Right lung (tissue), 10 donors: ENCODE measurements at places on chromosomes 13 and 19. TPM values are rescaled to one million over a fixed set of nuclear protein-coding genes. Genes with fewer than 3 reads are reported as not detected.

ATP8A2 gene
- 9.1 TPM for polyA plus RNA-seq

MEF2B gene
- 2.2 TPM for polyA plus RNA-seq

LGALS4 gene
- 1.7 TPM for polyA plus RNA-seq

CEACAM5 gene
- polyA plus RNA-seq, result 0.14 TPM

TUBGCP3 gene
- 31.7 TPM for polyA plus RNA-seq

PSPN gene
- 3.2 TPM for polyA plus RNA-seq

ZNF850 gene
- polyA plus RNA-seq, result 4.7 TPM

CHERP gene
- 39.9 TPM for polyA plus RNA-seq

DMKN gene
- polyA plus RNA-seq, result 91.2 TPM

C5AR1 gene
- 4.1 TPM for polyA plus RNA-seq

LILRB4 gene
- 1.7 TPM for polyA plus RNA-seq

SELENOV gene
- 0.46 TPM for polyA plus RNA-seq

GPR183 gene
- polyA plus RNA-seq, result 9.9 TPM

CEACAM20 gene
- polyA plus RNA-seq, result not detected

GRCh38 chr19:31377736-31378135 lies 28.5 kb upstream of the TSHZ3 start:
- DNase-seq, result no peak

GRCh38 chr13:91151921-91152320 lies 195.6 kb upstream of the MIR17HG start:
- no peak for DNase-seq

GRCh38 chr13:91540158-91540736 lies 141.8 kb downstream of the GPC5 start:
- peak; percentile 24 for DNase-seq

- no peak for DNase-seq
Measured at GRCh38 chr19:48606463-48607358, at the start of gene SPACA4. SPACA4 (plus strand) TSS chr19:48606742; CDS start chr19:48606979, 237 bp downstream.

- DNase-seq, result peak; percentile 85
Measured at GRCh38 chr19:6516018-6516658, 14.0 kb upstream of the TUBB4A start.

- no peak for DNase-seq
Measured at GRCh38 chr13:100461309-100462030, 127.1 kb downstream of the GGACT start.

DNA sequence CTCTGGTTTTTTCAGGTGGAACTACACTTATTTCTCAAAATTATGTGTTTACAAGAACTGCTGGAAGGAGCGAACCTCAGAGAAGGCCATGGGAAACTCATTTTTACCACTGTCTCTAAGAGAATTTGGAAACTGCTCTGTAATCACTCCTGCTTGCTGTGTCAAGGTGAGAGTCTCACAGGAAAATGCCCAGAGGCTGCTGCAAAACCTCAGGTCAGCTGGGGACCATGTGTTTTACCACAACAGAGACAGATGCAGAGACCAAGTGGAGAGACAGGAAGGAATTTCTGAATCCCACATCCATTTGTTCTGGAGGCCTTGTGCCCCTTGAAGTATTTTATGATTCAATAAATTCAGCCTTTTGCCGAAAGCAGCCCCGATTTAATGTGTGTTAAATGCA lies 743.8 kb upstream of the SLC10A2 start:
- DNase-seq, result no peak

- no peak for DNase-seq
Measured at GRCh38 chr13:86856991-86857390, 814.2 kb upstream of the SLITRK5 start.

- no peak for DNase-seq
Measured at GRCh38 chr19:3113100-3114017, 19.2 kb downstream of the GNA11 start.

GRCh38 chr19:13847407-13848339 lies 29.3 kb upstream of the NANOS3 start:
- peak; percentile 97 for DNase-seq

DNA sequence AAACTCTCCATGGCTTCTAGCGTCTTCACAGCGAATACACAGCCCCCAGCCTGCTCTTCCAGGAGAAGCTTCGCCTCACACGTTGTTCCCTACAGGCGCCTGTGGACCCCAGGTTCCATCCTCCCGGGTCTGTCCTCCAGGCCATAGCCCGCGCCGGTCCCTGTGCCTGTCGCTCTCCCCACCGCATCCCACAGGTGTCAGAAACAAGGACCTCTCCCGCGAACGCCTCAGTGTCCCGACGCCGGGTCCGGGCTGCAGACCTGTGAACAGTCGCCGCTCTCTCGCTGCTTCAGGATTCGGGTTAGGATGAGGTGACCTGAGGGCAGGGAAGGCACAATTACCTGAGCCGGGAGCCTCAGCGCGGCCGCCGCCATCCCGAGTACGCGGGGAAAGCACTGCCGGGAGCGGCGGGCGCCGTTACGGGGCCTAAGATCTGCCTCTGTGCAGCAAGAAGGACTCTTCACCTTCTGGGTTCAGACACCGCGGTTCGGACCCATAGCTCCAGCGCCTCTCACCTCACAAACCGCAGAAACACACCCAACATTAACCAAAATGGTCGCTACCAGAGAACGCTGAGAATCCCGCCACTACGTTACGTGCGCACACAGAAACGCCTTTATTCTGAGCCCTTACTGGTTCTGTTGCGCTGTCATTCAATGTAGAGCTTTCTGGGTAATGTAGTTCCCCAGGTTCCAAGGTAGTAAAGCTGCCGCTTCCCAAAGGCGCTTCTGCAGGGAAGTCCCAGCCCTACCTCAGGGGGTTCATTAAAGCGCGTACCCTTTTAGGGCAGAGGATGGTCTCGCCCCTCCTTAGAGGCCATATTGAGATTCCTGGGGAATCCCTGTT lies at the start of gene ZNF418:
TSS of gene ZNF418 (minus strand) at position 583 of the 846 bp plus-strand sequence. CDS start 1,580 bp downstream, outside the sequence.
- DNase-seq, result peak; percentile 73

DNA sequence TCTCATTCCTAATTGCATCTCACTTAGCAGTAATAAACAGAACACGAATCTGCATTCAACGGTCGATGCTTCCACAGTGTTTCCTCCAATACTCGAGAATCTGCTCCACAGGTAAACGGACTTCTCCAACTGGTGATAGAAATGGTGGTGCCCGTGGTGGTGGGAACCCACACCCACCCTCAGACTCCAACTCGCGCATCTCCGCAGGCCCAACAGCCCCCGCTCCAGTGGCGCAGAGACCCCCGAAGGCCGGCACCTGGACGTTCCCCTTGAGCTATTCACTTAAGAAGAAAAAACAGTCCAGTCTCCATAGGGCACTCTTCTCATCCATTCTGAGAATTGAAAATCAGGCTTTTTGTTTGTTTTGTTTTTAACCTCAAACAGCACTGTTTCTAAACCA lies 13.8 kb upstream of the RASA3 start:
- no peak for DNase-seq

- DNase-seq, result no peak
Measured at GRCh38 chr13:112826565-112826964, 136.7 kb downstream of the ATP11A start.

DNA sequence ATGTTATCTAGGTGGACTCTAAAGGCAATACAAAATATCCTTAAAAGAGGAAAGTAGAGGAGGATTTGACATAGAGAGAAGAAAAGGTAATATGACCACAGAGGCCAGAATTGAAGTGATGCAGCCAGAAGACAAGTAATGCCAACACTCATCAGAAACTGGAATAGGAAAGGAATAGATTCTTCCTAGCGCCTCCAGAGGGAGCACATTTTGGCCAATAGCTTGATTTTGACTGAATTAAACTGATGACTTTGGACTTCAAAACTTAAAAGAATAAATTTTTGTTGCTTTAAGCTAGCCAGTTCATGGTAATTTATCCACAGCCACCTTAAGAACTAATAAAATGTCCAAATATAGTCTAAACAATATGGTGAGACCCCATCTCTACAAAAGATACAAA lies 1921.9 kb downstream of the OLFM4 start:
- no peak for DNase-seq

GRCh38 chr19:2327773-2328400 lies 499 bp downstream of the LSM7 start:
- DNase-seq, result no peak

GRCh38 chr19:49920624-49921363 lies 8.2 kb upstream of the ATF5 start:
- no peak for DNase-seq

DNA sequence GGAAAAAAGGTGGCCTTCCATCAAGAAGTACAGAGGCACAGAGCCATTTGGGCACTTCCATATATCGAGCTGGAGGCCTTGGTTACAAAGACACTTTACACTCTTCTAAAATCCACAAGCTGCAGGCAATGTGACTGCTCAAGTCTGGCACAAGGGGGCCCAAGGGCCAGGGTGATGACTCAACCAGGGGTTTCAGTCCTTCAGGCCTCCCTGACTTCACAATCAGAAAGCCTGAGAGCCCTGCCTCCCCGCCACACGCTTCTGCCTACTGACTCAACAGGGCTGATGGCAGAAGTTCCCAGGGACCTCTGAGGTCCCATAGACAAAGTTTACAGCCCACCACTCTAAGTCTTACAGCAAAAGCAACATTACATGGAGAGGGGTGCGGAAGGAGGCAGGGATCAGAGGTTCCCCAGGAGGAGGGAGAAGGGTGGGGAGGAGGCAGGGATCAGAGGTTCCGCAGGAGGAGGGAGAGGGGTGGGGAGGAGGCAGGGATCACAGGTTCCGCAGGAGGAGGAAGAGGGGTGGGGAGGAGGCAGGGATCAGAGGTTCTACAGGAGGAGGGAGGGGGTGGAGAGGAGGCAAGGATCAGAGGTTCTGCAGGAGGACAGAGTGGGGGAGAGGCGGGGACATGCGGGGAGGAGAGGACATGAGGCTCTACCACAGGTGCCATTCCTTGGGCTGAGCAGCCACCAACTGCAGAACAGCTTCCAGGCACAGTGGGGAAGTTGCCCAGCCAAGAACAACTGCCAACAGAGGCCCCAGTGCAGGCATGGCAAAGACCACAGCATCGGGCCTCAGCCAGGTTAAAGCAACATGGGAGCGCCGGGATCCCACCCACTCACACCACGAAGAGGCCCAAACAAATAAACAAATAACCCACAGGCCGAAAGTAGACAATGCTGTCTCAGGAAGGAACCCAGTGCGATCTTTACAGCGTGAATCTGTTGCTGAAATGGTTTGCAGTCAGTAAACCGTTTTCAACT lies 52.0 kb downstream of the SLC7A1 start:
- no peak for DNase-seq
